Stimulated activated naive CD8-positive, alpha-beta T cell treated with anti-CD3 and anti-CD28 coated beads, Interleukin-15, Interleukin-2, amounts not matched to agents 100 U/mL and 50 U/mL, for 24 hours (primary cell): ENCODE measurements at places on chromosomes 4 and X.
A peak's percentile ranks its signal among the peaks of the same experiment; 100 is the strongest.

GRCh38 chrX:47583240-47583861 lies 1.1 kb downstream of the TIMP1 start:
- no peak for DNase-seq

- no peak for DNase-seq
Measured at GRCh38 chr4:32117693-32118092, 1397.5 kb downstream of the PCDH7 start.

DNA sequence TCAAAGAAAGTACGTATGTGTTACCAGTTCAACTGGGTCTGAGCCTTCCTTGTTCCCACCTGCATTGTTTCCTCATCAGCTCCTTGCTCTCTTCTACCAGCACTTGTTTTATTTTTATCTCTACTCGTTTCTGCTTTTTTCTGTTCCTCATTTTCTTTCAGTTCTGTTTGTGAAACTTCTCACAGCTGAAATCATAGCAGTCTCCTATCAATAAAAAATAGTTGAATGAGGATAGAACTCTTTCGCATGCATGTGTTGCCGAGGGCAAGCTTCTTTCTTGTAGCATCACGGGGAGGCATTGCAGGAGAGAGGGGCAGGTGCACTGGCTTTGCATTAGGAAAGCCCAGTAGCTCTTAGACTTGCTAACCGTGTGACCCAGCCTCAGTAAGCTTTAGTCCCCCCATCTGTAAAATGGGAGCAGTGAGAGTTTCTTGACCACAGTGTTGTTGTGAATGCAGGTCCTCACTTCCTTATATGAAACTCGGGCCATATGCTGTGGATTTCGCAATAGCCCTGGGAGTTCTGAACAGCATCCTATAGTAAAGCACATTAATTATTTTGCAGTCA lies 24.7 kb downstream of the OFD1 start:
- no peak for DNase-seq

GRCh38 chr4:94365304-94365703 lies 22.7 kb upstream of the HPGDS start:
- no peak for DNase-seq

GRCh38 chr4:186557061-186557460 lies 1.7 kb upstream of the MTNR1A start:
- DNase-seq, result no peak

DNA sequence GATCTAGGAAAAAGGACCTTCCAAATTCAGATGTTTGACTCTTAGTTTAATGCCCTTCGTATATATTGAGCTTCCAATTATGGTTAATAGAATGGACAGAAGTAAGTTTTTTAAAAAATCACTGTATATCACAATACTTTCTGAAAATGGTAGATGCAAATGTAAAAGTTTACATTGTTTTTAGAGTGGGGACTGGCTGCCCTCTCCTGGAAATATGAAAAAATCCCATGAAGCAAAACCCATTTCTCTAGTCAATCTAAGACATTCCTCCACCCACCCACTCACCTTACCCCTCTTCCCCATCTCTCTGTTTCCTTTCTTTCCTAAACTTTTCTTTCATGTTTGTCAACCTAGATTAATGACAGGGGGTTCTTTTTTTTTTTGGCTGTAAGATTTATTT lies 134.5 kb downstream of the ARHGAP6 start:
- DNase-seq, result no peak

DNA sequence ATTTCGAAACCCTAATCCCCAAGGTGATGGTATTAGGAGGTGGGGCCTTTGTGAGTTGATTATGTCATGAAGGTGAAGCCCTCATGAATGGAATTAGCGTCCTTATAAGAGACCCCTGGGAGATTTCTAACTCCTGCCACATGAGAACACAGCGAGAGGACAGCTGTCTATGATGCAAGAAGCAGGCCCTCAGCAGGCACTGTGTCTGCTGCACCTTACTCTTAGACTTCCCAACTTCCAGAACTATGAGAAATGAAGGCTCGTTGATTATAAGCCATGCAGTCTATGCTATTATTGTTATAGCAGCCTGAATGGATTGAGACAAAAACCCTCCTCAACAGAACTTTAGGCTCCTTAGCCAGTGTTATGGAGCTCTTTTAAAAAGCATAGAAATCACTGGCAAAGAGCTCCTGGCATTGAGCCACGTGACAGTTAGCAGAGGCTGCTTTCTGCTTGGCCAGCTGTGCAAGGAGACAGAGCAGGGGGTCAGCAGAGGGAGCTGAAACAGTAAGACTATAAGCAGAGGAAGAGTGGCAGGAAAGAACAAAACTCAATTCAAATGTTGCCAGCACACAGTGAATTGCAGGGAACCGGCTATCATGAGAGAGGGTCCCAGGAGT lies 219.2 kb upstream of the FAT1 start:
- no peak for DNase-seq

GRCh38 chrX:17662391-17662790 lies 74.9 kb upstream of the SCML1 start:
- no peak for DNase-seq

GRCh38 chr4:124278477-124278876 lies 434.1 kb downstream of the ANKRD50 start:
- DNase-seq, result no peak

- no peak for DNase-seq
Measured at GRCh38 chrX:13522811-13523210, 46.6 kb upstream of the EGFL6 start.

DNA sequence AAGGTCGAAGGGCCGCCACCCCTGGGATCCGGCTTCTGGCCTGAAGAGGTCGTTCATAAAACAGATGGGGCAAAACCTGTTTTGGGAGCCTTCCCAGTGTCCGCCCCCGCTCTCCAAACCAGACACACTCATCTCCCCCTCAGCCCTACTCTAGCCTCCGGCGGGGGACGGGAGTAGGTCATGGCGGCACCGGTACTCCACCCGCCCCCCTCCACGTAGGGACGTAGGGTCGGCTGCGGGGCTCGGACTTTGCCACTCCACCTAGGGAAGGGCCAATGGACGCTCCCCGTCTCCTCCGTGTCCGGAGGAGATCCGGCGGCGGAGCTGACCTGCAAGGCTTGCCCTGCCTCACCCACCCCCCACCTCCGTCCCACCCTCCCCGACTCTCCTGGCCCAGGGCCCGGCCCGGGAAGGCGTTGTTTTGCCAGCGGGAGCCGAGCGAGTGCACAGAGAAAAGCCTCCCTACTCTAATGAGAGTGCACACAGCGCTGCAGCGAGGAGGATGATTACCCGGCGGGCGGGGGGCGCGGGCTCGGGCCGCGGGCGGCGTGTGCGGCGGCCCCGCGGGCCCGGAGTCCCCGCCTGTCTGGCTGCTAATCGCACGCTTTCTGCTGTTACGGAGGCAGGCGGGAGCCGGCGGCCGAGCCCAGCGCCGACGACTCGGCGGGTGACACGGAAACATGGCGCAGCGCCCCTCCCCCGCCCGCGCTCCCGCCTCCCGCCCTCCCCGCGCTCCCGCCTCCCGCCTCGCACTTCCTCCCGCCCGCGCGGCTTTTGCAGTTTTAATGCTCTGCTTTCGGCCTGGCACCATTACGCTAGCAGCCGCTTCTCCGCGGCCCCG lies 8.3 kb upstream of the BCOR start:
- peak; percentile 75 for DNase-seq
